ENCODE measurements at places on chromosomes 1 and 21.

DNA sequence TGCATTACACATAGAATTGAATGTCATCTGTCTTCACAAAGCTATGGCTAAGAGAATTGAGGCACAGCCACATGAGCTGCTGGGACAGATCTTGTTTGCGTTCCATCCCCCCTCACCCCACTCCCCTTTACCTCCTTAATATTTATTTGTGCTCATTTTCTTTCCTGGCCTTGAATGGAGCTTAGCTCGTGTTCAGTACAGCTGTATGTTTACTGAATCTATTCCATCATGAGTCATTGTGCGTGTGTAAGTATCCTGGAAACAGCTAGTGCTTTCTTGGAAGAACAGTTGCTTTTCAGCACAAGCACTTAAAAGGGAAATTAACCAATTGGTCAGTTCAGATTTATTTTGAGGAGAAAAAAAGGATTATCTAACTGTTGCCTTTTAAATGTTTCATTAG lies 14.7 kb downstream of the PROX1 start:
- no peak for DNase-seq

DNA sequence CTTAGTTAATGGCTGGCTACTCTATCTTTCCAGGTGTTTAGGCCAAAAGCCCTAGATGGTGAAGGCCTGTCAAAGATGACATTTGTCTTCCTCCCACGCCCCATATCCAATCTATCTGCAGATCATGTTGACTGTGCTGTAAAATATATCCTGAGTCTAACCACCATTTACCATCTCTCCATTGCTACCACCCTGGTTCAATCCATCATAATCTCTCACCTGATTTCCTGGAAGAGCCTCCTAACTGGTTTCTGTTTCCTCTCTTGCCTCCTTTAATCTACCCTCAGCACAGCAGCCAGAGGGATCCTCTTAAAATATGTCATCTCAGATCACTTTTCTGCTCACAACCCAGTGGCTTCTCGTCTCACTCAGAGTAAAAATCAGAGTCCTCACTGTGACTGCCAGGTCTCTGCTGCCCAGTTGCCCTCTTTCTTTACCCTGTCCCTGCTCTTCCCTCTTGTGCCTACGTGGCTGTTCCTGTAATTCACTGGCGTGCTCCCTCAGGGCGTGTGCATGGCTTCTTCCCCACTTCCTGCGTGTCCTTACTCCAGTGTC lies 17.8 kb downstream of the TMEM50A start:
- DNase-seq: no peak

DNA sequence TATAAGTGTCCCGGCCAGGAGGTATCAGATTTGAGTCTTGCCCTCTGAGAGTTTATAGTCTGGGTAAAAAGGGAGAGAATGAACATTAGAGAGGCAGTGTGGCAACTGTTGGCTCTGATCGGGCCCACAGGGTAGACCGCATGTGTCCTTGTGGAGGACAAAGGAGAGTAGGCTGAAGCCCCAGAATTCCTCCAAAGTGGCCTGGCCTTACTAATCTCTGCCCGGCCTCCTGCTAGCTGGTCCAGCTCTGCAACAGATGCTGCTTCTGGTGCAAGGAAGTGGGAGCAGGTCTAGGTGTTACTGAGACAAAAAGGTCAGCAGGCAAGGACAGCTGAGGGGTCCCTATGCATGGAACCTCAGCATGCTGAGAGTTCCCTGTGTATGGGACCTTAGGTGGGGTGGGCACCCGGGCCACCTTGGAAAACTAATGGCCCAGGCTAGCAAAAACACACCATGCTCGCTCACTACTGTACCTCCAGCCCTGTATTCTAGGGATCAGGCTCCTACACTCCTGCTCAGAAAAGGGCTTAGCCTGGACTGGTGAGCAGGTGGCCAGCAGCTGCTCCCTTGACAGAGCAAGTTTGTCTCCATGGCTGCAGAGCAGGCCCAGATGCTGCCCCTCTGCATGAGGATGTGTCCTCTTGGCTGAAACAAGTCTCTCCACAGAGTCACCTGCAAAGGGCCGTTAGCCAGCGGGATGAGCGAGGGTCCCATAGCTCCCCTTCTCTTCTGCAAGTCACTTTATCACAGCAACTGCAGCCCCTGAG lies 30.3 kb upstream of the RGS16 start:
- no peak for DNase-seq

GRCh38 chr1:107795441-107795840 lies 169.5 kb downstream of the VAV3 start:
- DNase-seq: no peak

GRCh38 chr1:222918801-222919477 lies 104.1 kb downstream of the DISP1 start:
- DNase-seq: no peak

GRCh38 chr1:208731981-208732821 lies 488.0 kb upstream of the PLXNA2 start:
- no peak for DNase-seq

GRCh38 chr1:115977499-115978258 lies 1.4 kb downstream of the SLC22A15 start:
- no peak for DNase-seq
